ENCODE measurements at places on chromosomes 3 and 15. TPM values are rescaled to one million over a fixed set of nuclear protein-coding genes. Genes with fewer than 3 reads are reported as not detected.

The SHQ1 gene
- 38.9 TPM for total RNA-seq

GRCh38 chr3:17546500-17547255 lies 195.8 kb downstream of the TBC1D5 start:
- peaks cover 10% of the 10 kb centered on the region for H3K36me3 ChIP-seq
- H3K4me1 ChIP-seq: no peaks in the 10 kb centered on the region
- DNase-seq: no peak
- H3K27me3 ChIP-seq: no peaks in the 10 kb centered on the region
- H3K4me3 ChIP-seq: no peak overlapping the region

The CDHR4 gene
- total RNA-seq: 0.37 TPM

The GOLGA6A gene
- not detected for total RNA-seq

DNA sequence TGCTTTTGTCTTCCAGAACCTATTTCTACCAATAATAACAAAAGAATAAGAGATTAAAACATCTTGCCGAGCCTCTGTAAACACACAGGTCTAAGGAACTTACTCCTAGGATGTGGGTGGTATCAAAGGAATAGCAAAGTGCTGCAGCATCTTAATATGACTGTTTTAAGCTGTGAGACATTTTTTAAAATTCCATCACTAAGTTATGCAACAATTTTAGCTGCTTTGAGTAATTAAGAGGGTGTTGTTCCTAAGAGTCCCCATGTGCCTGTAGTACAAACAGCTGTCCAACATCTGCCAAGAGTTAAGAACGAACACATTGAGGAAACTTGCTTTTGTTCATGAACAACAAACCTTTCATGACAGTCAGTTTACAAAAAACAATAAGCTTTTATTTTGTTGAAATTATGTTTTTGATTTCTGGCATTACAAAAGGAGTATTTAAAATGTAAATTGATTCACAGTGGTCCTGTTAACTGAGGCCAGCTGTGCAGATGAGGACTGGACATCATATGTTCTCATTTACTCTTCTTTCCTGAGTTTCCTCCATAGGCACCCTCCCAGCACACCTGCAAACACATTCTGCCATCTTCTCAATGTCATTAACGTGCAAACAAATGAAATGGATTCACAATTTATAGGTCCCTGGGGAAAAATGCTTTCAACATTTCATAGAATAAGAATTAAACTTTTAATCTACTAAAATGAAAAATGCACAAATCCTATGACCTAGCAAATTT lies 337.3 kb upstream of the ARHGEF26 start:
- H3K4me3 ChIP-seq: no peak overlapping the region
- no peak for DNase-seq
- peaks cover 11% of the 10 kb centered on the region for H3K27me3 ChIP-seq
- no peaks in the 10 kb centered on the region for H3K36me3 ChIP-seq

The IGSF10 gene
- not detected for total RNA-seq
